Astrocyte of the cerebellum (primary cell): ENCODE measurements at places on chromosomes 3 and 15.

DNA sequence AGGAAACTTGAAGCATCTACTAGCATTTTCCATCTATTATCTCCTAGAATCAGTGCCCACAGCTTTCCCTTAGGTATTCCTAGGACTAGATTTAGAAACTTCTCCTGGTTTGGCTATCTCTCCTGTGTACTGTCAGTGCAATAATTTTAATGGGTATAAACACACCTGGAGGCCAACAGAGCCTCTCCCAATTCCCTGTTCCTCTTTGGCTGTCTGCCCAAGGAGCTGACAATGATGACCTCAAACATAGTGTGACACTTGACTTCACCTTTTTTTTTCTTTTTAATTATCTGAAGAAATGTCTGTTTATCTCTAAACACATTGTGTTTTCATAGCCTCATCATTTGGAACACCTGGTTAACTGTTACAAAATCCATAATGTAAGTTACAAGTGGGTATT lies 754.5 kb upstream of the ALCAM start:
- no peak for DNase-seq

DNA sequence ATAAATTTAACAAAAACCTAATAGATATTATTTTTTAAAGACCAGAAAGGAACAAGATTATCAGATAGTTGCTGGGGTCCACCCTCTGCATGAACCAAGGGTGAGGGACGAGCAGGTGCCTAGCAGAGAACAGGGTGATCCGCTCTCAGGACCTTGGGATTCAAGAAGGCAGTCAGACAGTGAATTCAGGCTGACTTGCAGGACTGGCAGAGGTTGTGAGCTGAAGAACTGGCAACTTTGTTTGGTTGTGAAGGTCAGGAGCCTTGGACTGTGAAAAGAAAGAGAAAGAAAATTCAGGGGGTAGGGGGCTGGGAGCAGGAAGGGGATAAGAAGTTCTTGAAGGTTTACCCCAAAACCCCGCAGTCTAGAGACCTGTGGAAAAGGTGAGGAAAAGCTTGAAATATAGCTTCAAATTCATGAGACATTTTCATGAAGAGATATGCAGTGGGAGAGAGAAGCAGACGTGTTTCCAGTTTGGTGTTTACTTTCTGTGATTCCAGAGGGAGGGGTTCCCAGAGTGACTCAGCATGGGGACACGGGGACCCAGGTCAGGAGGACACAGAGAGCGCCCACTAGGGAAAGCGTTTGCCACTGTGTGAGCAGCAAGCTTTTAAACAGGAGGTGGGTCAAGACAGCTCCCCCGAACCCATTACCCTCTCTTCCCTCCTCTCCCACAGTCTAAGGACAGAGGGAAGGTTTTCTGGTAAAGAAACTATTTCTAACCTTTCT lies 217.2 kb upstream of the UMPS start:
- DNase-seq = no peak

GRCh38 chr15:90981681-90982080 lies 12.7 kb downstream of the PRC1 start:
- DNase-seq = no peak

DNA sequence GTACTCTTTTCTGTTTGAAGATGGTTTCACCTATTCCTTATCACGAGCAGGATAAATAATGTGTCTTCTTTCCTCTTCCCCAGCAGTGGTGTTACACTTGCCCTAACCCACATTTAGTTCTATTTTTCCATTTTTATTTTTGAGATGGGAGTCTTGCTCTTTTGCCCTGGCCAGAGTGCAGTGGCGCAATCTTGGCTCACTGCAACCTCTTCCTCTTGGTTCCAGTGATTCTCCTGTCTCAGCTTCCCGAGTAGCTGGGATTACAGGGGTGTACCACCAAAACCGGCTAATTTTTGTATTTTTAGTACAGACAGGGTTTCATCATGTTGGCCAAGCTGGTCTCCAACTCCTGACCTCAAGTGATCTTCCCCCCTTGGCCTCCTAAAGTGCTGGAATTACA lies 372.4 kb downstream of the FOXP1 start:
- DNase-seq = no peak

- no peak for DNase-seq
Measured at GRCh38 chr3:39879581-39879980, 70.2 kb downstream of the MYRIP start.
